ENCODE measurements at places on chromosomes 11 and 22. TPM values are rescaled to one million over a fixed set of nuclear protein-coding genes. Genes with fewer than 3 reads are reported as not detected.

GRCh38 chr11:3104961-3105790 lies 48.0 kb upstream of the CARS1 start:
- DNase-seq: no peak

DNA sequence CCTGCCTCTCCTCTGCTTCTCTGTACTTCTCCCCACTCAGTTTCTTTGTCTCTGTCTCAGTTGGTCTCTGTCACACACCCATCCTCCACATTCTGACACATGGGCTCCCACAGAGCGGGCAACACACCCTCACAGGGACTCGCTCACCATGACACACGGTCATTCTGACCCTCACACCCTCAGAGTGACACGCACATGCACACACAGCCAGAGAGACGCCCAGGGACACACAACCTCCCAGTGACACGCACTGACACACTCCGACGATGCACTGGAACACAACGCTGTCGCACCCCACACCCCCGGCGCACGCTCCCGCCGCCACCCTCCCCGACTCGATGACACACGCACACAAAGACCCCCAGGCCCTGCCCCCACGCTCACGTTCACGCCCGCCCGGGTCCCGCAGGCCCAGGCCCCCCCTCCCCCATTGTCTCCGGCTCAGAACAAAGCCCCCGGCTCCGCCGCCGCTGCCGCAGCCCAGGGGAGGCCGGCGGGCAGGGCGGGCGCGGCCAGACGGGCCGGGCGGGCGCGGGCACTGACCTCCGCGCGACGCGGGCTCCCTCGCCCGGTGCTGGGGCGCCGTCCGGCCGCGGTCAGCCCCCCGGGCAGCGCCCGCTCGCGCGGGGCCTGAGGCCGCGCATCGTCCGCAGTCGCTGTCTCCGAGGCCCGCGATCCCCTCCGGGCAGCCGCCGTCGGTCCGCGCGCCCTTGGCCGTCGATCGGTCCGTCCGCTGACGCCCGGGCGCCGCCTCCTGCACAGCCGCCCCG lies 404 bp downstream of the DCHS1 start:
- no peak for DNase-seq

DNA sequence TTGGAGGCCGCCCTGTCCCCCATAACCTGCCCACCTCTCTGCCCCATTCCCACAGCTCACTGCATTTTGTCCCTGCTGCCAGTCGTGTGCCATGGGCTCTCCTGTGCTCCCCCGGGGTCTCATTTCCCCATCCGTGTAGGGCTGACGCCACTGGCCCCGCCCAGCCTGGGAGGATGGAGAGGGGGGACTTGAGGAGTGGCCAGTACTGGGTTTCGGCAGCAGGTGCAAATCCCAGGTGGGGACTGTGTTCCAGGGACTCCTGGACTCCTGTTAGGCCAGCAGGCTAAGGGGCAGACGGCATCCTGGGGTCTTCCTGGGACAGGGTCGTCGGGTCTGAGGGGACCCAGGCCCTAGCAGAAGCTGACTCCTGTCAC lies 1.2 kb upstream of the MYO7A start:
- no peak for DNase-seq

- DNase-seq: no peak
Observed at GRCh38 chr22:46967445-46968358, 205.3 kb downstream of the TBC1D22A start.

GRCh38 chr11:82365351-82365750 lies 368.3 kb downstream of the FAM181B start:
- no peak for DNase-seq

GRCh38 chr11:87574193-87574592 lies 536.5 kb downstream of the TMEM135 start:
- no peak for DNase-seq

GRCh38 chr22:41910050-41911000 lies 4.5 kb downstream of the SHISA8 start:
- no peak for DNase-seq

DNA sequence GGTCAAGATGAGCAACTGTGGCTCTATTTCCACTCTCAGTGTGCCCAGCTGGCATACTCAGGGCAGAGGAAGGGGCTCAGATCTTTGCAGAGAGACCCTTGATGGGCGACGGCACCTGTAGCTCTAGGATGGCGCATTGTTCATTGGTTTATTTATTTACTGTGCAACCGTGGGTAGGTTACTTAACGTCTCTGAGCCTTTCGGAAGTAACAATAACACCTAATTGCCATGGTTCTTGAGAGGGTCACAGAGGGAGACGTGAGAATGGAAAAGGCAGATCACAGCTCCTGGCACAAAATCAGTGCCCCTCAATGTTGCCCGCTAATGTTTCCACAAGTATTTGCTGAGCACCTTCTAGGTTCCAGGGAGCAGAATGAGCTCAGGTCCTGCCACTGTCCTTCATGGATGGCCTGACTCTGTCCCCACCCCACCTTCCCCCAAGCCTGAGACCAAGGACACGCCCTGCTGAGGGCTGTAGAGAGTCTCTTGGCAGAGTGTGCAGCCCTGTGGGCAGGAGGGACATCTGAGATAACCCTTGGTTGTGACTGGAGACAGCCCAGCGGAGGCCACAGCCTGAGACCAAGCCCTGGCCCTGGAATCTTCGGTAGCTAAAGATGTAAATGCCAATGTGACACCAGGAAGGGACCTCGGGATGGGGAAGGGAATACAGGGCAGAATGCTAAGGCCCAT lies 780 bp upstream of the ALDH3B2 start:
- DNase-seq: no peak

DNA sequence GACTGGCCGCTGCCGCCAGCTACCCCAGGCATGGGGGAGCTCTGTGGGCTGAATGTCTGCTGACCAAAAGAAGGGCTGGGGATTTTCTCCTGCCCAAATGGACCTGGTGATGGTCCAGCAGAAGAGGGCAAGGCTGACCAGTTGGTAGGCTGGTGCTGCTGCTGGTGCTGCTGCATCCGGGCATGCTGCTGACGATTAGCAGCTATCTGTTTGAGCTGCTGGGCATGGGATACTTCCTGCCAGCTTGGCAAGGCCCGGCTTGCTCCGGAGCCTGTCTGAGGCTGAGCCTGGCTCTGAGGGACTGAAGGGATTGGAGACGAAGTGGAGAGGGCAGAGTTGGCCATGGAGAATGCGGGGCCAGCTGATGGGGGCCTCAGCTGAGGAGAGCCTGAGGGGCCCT lies 168.6 kb upstream of the MTMR2 start:
- DNase-seq: no peak

GRCh38 chr11:70191495-70192140 lies 11.5 kb upstream of the FADD start:
- peak; percentile 31 for DNase-seq

GRCh38 chr11:10030122-10030490 lies 263.9 kb downstream of the SBF2 start:
- DNase-seq: no peak

- DNase-seq: no peak
Observed at GRCh38 chr11:114062272-114062671, 2.8 kb downstream of the ZBTB16 start.

GRCh38 chr11:104254347-104254746 lies 90.4 kb upstream of the PDGFD start:
- DNase-seq: no peak

- DNase-seq: no peak
Observed at GRCh38 chr11:118666371-118666770, 13.1 kb downstream of the TREH start.

DNA sequence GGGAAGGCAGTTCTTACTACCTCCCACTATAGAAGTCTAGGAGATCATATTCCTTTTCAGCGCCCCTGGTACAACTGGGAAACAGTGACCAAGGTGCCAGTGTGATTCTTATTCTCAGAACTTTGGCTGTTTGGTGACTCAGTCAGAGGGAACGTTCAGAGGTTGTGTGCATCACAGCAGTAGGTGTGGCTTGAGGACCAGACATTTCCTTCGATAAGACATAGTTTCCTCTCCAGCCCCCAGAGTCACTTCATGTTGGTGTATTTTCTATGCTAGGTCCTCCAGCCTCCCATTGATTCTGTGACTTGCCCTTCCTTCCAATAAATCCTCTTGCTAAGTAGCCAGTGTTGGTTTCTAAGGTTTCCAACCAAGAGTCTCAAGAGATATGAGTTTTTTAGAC lies 171.9 kb upstream of the MPPED2 start:
- DNase-seq: no peak

DNA sequence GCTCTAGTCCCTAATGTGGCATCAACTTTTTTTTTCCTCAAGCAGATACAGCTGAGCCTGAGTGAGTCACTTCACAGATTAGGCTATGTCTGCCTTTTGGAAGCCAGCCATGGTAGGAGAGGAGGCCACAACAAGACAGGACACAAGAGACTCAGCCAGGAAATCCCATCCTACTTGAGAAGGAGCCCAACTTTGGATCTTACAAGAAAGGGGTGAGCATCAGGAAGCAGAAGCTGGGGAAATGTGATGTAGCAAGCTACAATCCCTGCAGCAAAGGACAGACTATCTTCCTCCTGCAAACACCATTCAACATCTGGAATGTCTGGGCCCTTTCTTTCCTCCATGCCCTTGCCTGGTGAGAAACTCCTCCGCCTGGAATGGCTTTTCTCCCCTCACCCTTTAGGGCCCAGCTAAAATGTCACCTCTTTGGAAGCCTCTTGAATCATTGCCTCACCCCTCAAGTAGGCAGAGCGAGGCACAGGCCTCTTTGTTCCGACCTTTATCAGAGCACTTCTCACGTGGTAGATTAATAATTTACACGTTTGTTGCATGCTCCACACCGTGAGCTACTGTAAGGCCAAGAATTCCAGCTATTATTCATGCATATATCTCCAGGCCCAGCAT lies 156.4 kb upstream of the PITPNB start:
- peak; percentile 74 for DNase-seq

The VSIG10L2 gene
- total RNA-seq: not detected

The OR4A16 gene
- total RNA-seq: not detected

The TSPAN4 gene
- 240 TPM for total RNA-seq

The MTFP1 gene
- total RNA-seq: 3.0 TPM

The FXYD6 gene
- total RNA-seq: not detected

The MUC15 gene
- total RNA-seq: not detected

The TENM4 gene
- total RNA-seq: 24.8 TPM

The RASL10A gene
- total RNA-seq: not detected

The NNMT gene
- total RNA-seq: 197 TPM

The TRPM5 gene
- total RNA-seq: not detected
